ENCODE measurements at places on chromosomes 11 and 22.

GRCh38 chr11:126530416-126530815 is 174.9 kb downstream of the ST3GAL4 start:
- DNase-seq: no peak

- DNase-seq: no peak
Measured at GRCh38 chr11:123570939-123571580, 83.4 kb downstream of the SCN3B start.

DNA sequence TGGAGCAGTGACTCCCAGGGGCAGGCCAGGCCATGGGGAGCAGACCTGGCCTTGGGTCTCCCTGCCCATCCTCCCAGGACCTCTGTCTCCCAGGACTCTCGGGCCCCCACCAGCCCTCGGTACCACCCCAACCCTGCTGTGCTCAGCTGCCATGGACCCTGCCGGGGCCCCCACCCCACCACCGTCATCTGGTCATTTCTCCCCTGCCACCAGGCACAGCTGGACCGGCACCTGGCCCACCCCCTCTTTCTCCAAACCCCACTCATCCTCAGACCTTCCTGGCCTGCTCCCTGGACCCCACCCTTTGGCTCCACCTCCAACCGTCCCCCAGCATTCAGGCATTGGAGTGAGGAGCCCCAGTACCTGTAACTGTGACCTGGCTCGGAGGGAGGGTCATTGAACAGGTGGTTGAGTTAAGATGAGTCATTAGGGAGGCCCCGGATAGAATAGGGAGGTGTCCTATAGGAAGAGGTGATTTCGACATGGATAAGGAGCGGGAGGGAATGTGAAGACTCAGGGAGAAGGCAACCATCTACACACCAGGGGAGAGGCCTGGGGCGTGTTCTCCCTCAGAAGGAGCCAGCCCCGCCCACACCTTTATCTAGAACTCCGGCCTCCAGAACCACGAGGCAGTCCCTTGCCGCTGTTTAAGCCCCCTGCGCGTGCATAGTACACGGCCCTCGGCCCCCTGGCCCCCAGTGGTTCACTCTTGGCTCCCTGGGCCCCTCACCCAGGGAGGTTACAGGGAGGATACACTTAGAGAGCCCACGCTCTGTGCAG is 1395.9 kb downstream of the BRD1 start:
- no peak for DNase-seq

- DNase-seq: no peak
Measured at GRCh38 chr11:86736291-86737143, 63.8 kb upstream of the PRSS23 start.

GRCh38 chr22:31533374-31533773 is 37.0 kb downstream of the SFI1 start:
- DNase-seq: no peak

DNA sequence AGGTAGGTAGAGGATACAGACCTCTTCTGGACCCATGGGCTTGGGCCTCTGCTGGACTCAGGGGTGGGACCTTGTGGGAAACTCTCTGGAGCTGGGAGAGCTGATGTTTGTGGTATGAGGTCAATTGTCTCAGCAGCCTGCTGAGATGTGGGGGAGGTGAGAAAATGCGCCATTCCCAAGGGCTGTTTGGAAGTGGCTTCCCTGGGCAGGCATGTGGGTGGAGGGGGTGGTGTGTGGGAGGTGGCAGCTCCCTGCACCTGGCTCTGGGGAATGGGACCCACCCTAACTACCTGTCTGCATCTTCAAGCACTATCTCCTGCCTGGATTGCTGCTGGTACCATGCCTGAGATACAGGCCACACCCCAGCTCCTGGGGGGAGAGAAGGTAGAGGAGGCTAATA is 97.4 kb upstream of the THY1 start:
- no peak for DNase-seq

DNA sequence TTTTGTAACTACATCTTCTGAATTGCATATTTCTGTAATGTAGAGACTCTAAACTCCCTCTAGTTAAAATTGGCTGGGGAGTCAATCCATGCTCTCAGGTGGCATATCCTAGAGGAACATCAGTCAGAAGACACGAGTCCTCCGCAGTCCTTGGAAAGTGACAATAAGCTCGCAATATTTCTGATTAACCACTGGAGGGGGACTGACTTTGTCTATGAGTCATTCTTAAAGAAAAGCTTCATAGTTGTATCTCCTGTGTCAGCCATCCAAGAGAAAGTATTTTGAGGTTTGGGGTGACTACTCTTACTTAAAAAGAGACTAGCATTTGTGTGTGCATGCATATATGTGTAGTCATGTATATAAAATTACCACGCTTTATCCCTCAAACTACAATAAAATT is 60.2 kb downstream of the SLN start:
- no peak for DNase-seq

GRCh38 chr11:60310407-60310998 is 16.6 kb upstream of the MS4A6E start:
- no peak for DNase-seq

- DNase-seq: no peak
Measured at GRCh38 chr11:112062923-112063322, 10.9 kb downstream of the PIH1D2 start.

- DNase-seq: no peak
Measured at GRCh38 chr11:128193615-128194014, 393.7 kb downstream of the ETS1 start.

GRCh38 chr11:124864176-124864891 is 898 bp upstream of the ROBO3 start:
- DNase-seq: no peak

DNA sequence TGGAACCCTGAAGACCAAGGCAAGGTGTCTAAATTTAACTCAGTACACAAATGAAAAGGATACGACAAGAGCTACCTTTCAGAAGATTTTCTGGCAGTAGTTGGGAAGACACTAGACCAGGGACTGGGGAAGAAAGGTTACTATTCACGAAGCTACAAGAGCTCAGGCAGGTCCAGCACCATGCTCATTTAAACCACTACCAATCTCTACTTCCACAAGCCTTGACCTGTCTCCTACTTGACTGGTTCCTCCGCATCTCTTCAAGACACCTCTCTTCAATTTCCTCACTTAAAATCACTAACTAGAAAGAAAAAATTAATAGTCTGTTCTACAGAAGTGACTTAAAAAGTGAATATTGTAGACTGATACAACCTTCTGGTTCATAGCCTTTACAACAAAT is 22.9 kb downstream of the TCF20 start:
- DNase-seq: no peak

DNA sequence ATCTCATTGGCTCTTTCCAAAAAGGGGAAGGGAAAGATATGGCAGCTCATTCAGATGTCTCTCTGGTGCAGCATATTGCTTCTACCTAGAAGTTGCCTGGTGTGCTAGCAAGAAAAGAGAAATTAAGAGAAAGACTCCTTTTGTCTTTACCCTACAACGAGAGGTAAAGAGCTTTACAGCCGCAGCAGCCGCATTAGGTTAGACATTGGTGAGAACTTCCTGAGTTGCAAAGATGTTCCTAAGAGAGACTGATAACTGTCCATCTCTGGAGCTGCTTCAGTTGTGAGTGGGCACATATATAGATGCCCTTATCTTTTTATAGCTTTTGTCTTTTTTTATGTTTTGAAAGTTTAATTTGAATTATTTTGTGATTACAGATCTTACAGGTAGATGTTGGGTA is 80.8 kb upstream of the NNMT start:
- DNase-seq: no peak

GRCh38 chr11:62069986-62070919 is 53.6 kb upstream of the INCENP start:
- no peak for DNase-seq

GRCh38 chr11:65651589-65652510 is 10.9 kb downstream of the RELA start:
- no peak for DNase-seq

DNA sequence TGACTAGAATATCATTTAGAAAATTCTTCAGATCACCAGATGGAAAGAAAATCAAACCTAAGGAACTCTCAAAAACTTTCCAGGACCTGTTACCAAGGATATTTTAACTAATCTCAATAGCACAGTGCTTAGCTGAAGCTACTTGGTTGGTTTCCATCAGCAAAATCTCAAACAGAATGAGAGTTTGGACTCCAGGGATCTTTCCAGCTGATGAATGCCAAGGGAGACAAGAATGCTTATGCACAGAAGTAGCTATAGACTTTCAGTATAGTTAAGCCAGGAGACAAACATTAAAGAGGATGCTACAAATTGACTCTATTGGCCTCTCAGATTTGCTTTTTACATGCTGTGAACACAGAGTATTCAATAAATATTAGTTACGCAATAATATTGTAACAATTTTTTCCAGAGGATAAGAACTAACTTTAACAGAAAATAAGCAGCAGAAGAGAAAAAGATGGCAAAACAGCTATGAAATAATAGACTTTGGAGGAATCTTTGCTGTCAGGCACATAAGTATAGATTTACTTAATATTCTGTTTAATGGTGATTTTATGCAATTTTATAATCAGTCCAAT is 331.4 kb downstream of the DLG2 start:
- no peak for DNase-seq

DNA sequence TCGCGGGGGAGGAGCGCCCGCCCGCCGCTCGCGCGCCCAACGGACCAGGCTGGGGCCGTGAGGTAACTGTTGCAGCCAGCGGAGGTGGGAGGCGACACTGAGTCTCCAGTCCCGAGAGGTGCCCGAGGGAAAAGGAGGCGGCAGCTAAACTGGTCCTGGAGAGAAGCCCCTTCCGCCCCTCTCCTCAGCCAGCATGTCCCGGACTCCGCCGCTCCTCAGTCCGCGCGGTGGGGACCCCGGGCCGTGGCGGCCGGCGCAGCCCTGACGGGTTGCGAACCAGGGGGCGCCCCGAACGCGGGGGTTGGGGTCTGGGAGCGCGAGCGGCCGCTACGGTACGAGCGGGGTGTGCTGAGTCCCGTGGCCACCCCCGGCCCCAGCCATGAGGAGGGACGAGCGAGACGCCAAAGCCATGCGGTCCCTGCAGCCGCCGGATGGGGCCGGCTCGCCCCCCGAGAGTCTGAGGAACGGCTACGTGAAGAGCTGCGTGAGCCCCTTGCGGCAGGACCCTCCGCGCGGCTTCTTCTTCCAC is at the start of gene PDE3B:
Gene PDE3B (plus strand): TSS at position 108 of the 529 bp plus-strand sequence. CDS start 272 bp downstream, at position 380.
- DNase-seq: peak; percentile 84

Data from activated T-cell treated with anti-CD3 and anti-CD28 coated beads, Interleukin-2, amount 50 U/mL, for 48 hours (primary cell).